Activated CD4-positive, alpha-beta T cell treated with anti-CD3 and anti-CD28 coated beads, Interleukin-2, Interleukin-4, amounts not matched to agents 100 ng/mL and 50 ng/mL, durations not matched to agents 16 hours and 8 hours (primary cell): ENCODE measurements at places on chromosomes 7 and 10.

GRCh38 chr7:36762394-36762793 is 38.1 kb upstream of the AOAH start:
- no peak for DNase-seq

DNA sequence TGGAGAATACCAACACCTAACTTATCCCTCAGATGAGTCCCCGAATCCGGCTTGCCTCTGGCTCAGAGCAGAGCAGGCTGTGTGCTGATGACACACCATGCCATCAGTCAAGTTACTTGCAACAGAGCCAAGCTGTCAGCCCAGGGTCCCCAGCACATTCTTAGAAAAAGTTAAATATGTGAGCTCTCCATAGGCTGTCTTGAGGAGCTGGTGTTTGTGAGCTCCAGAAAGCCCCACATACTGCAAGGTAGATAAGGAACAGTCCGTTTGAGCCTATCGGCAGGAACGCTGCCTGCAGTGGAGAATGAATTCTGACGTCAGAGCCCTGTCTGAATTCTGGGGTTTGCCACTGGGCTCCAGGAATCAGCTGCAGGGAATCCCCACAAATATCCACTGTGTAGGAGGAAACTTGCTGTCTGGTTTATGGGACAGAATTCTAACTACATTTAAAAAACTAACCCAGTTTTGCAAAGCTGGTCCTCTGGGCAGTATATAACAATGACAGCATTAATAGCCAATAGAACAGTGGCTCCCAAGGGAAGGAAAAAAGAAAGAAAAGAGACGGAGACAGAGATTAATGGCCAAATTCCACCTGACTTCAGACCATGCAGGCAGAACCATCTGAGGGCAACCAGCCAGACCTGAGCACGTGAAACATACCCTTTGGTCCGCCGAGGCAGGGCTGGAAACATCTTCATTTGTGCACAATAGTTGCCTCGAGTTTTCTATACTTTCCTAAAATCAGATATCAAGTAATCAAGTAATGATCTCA is 3.6 kb downstream of the SFXN4 start:
- no peak for DNase-seq

GRCh38 chr10:437698-438490 is 251.6 kb downstream of the DIP2C start:
- no peak for DNase-seq

DNA sequence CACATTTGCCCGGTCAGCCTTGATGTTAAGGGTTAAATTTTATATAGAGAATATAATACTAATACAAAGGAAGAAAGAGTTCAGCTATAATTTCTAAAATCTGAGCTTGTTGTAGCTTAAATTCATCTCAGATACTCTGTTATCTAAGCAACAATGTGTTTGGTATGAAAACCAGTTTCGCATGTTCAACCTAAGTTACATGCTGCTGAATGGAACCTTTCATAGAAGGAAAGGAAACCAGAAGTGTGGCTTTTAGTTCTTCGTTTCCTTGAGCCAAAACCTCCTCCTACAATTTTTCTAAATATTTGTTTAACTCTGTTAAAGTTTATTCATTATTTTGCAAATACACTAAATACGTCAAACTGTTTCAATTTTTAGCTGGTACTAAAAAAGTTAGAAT is 18.5 kb downstream of the AGR2 start:
- DNase-seq = no peak

GRCh38 chr10:24240041-24240751 is 31.3 kb downstream of the KIAA1217 start:
- no peak for DNase-seq

DNA sequence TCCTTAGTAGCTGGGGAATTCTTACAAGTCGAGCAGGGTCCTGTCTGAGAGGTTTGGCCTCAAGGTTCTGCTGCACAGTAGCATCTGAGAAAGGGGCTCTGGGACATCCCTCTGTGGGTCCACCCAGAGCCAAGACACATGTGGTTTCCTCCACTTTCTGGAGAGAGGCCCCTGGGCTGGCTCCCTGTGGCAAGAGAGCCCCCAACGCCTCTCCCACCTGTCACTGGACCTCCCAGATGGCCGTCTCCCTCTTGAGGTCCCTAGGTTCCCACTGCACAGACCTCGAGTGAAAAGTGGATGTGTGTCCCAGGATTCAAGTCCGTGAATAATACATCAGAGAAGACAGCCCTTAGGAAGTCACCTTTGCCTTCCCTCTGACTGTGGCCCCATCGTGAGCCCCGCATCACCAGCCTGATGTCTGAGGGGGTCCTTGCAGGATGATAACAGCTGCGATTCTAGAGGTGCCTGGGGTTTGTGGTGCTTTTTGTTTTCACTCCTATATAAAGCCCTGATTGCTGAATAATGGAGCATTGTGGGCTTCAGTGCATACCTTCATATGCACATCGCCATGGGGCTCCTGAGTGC is 319.0 kb downstream of the GLRX3 start:
- no peak for DNase-seq

GRCh38 chr7:80883154-80884025 is 35.5 kb downstream of the SEMA3C start:
- DNase-seq = no peak

DNA sequence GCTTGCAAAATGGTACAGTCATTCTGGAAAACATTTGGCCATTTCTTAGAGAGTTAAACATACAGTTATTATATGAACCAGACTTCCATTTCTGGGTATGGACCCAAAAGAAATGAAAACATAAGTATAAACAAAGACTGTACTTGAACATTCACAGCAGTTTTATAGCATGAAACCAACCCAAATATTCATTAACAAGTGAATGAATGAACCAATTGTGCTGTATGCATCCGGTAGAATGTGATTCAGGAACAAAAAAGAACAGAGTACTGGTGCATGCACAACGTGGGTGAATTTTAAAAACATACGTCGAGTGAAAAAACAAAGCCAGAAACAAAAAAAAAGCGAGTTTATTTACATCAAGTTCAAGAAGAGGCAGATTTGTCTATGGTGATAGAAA is 1085.8 kb upstream of the AUTS2 start:
- DNase-seq = no peak

GRCh38 chr10:34168439-34168838 is 646.7 kb downstream of the PARD3 start:
- DNase-seq = no peak
